Renal cortex interstitium (tissue), 15 donors: ENCODE measurements at places on chromosomes 2 and 18.

GRCh38 chr2:178629463-178629862, 149.2 kb downstream of the PLEKHA3 start:
- DNase-seq: no peak

- DNase-seq: no peak
These were observed 31.3 kb downstream of the TMEM177 start for GRCh38 chr2:119710281-119710680.

GRCh38 chr2:27078267-27079194, at the start of gene EMILIN1:
Gene EMILIN1 (plus strand): TSS chr2:27078615. CDS start chr2:27079066, 451 bp downstream.
- peak; percentile 83 for DNase-seq

- no peak for DNase-seq
These were observed 84.9 kb downstream of the ACKR3 start for GRCh38 chr2:236654496-236654895.

DNA sequence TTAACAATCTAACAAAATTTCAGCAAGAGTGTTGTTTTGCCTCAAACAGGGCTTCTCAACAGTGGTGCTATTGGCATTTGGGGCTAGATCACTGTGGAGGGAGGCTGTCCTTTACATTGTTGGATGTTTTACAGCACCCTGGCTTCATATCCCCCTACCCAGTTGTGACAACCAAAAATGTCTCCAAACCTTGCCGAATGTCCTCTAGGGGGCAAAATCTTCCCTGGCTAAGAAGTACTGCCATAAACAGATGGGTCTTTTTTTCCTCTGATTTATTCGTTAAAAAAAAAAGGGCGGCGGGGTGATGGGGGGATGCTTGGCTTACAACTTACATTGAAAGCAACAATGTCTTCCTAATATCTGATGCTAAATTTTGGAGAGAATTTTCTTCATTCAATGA, 207.6 kb upstream of the CCDC150 start:
- DNase-seq: peak; percentile 13

GRCh38 chr2:64485961-64486360, 32.0 kb downstream of the LGALSL start:
- DNase-seq: no peak

DNA sequence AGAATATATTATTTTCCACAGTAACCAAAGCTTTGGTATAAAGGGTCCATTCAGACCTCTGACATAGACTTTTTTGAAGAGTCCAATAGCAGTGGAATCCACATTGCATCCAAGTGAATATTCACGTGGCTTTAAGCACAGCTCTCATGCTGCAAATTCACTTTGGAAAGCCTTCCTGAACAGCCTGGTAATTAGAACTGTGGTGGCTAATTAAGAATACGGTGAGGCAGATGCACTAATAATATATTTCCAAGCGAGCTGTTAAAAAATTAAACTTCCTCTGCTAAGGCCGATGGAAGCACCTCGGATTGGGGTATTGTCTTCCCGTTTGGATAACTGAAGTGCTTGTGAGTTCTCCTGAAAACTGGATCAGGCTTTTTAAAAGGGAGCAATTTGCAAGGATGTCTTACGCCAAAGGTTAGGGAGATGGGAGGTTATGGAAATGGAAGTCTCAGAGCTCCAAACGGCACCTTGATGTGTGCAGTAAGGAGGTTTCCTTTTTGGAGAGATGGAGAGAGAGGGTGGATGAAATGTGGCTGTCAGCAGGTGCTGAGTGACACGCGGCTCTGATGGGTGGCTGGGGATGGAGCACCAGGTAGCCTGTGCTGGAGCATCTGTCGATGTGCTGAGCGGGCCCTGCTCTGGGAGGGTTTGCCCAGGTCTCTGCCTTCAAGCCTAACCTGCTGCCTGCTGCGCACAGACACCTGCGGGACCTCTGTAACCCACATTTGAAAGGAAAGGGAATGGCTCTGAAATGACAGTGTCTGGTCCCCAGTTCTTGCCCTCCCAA, 37.5 kb downstream of the CABLES1 start:
- DNase-seq: no peak

DNA sequence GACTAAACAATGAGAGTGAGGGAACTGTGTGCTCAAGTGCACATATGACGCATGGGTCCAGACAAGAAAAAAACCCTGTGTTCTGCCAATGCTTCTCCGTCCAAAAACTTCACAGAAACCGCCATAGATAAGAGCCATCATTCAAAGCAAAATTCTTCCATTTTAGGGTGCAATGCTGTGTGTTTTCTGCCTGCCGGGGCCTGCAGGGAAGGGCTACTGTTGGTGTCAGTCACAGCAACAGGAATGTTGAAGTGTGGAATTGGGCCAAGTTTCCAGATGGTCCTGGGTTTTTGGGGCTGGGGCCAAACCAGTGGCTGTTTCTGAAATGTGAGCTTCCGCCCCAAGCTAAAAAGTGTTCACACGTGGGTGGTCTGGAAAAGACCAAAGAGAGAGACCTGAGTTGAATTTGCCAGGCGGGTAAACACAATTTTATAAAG, 677 bp upstream of the MC2R start:
- peak; percentile 39 for DNase-seq

DNA sequence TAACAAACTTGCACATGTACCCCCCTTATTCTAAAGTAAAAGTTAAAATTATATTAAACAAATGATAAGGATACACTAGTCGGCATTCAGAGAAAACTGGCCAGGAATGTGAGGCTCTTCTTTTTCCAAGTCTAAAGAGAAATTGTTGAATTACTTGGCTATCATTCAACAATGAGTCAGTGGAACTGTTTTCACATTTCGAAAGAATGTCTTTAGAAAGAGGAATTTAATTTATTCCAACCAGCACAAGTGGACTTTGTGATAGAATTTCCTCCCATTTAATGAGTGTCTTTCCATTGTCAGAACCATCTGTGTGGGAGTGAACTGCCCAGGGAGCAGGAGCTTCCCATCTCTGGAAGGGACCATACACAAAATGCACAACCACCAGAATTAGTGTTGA, 792.2 kb downstream of the EPHA4 start:
- no peak for DNase-seq

DNA sequence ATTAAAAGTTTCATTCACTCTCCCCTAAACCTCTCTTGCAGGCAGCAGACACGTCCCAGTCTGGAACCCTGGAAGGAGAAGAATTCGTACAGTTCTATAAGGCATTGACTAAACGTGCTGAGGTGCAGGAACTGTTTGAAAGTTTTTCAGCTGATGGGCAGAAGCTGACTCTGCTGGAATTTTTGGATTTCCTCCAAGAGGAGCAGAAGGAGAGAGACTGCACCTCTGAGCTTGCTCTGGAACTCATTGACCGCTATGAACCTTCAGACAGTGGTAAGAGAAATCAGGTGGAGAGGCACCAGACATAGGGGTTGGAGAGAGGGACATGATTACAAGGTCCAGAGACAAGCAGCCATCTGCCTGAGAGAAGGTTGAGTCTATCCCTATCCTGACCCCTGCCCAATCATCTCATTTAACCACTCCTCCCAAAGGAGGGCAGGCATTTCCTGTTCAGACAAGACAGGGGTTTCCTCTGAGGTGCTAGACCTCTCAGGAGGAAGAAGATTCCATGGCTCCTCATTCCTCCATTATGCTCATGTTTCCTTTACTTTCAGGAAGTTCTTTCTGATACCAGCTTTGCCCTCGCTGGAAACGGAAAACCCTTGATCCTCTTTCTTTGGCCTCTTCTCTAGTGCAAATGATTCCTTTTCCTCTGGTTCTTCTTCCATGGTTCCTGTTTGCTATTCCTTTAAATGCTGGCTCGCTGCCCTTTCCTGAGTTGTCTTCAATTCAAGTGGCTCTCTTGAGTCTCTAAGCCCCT, 15.1 kb downstream of the PLCD4 start:
- DNase-seq: no peak

- no peak for DNase-seq
These were observed 12.3 kb upstream of the SLC14A2 start for GRCh38 chr18:45602926-45603325.

DNA sequence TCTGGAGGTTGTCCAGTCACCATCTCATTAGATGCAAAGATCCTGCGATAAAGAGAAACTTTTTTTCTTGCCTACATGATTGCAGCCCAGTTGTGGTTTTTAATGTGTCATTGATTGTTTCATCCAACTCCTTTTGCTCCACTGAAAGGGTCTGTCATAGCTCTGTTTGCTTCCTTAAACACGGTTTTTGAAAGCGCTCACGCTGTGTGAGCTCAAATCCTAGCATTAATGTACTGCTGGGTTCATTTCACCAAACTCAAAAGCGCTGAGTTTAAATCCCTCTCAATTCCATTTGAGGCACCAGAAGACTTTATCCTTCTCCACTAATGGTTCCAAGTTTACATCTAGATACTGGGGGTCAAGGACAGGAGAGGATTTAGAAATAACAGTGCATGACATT, 53.6 kb downstream of the CDK15 start:
- DNase-seq: no peak

DNA sequence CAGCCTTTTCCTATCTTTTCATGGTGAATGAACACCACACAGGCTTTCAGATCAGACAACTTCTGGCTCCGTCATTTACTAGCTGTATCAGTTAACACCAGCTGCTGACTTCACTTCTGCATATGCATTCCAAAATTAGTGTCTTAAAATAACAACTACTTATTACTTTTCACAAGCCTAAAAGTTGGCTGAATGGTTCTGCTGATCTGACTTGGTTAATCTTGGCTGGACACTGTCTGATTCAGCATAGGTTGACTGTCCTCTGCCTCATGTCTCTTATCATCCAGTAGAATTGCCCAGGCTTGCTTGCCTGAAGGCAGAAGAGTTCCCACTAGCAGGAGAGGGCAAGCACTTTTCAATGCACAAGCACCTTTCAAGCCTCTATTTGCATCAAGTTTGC, 72.7 kb downstream of the MARCHF4 start:
- no peak for DNase-seq

DNA sequence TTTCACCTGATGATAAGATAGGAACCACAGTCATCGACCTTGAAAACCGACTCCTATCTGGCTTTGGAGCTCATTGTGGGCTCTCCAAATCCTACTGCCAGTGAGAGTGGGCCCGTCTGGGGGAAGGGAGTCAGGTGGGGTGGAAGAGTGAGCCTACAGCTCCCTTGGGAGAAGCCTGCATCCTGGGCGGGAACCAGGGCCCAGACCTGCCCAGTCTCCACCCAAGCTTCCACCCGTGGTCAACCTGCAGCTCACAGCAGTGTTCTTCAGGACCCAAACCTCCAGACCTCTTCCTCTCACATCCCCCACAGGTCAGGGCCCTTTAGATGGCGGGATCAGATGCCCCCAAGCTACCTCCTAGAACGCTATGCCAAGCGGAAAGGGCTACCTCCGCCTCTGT, 40.2 kb downstream of the LMAN2L start:
- no peak for DNase-seq

DNA sequence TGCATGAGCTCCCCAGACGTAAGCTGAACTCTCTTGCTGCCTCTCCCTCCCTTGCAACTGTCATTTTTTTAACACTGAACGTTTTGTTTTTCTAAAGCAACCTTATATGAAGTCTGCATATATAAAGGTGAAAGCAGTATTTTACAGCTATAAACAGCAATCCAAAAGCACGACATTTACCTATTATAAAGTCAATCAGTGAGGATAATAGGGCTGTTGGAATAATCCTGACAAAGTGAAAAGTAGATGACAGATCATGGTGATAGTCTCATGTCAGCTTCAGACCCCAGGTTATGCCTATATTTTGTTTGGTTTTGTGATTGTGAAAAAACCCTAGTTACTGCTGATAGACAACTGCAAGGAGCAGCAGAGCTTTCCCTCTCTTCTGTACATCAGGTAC, 195.8 kb downstream of the TNS1 start:
- no peak for DNase-seq

DNA sequence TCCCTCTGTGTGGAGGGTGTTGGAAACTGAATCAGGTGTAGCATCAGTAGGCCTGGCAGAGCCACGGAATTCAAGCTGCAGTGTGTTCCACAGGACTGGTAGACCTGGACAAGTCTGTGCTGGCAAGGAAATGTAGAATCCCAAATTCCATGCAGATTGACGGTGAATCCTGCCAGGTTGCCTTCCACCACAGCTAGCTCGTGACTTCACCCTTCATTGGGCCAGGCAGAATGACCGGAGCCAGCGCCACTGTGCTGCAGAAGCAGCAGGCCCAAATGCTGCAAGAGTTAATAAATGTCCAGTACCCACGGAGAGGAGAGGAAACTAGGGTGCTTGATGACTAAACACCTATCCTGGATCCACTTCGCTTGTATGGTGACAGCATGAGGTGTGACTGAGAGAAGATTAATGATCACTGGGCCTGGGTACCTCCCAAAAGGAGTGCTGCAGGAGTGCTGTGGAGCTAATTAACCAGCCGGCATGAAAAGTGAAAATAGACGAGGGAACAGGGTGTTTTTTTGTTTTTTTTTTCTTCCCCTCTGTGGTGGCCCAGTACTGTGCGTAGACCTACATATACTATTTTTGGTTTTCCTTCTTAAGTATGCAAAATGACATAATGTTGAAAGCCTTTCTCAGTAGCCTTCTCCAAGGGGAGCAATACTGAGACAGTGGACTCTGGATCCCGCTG, 122.2 kb downstream of the TANC1 start:
- DNase-seq: no peak

GRCh38 chr2:165889158-165889557, 64.4 kb downstream of the TTC21B start:
- DNase-seq: no peak

GRCh38 chr2:153917570-153917969, 45.8 kb downstream of the GALNT13 start:
- no peak for DNase-seq

GRCh38 chr2:120231564-120231973, 8.4 kb upstream of the TMEM185B start:
- DNase-seq: no peak

DNA sequence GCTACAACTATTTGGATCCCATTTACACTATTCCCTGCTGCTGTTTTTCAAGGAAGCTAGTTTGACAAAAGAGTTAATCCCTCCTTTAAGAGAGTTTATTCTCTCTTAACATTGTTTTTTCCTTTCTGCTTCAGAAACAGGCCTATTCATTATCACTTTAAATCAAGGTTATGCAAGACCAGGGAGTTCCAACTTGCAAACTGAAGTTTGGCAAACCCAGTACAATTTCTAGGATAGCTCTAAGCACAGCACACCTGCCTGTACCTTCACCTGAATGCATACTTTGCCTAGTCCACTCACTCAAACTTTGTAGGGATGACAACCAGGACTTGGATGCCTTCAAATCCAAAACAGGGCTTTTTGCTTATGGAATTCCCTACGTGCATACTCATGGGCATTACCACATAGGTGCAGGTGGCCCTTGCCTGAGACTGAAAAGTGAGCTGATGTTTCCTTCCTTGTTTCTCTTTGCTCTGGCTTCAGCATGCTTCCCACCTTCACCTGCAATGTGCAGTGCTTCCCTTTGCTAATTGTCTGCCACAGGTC, 193.8 kb upstream of the MMADHC start:
- no peak for DNase-seq

GRCh38 chr2:238278626-238279323, 9.6 kb downstream of the PER2 start:
- no peak for DNase-seq

GRCh38 chr2:215420471-215420935, 15.4 kb downstream of the FN1 start:
- no peak for DNase-seq
